ENCODE measurements at places on chromosomes 6 and 20.
A peak's percentile ranks its signal among the peaks of the same experiment; 100 is the strongest.

DNA sequence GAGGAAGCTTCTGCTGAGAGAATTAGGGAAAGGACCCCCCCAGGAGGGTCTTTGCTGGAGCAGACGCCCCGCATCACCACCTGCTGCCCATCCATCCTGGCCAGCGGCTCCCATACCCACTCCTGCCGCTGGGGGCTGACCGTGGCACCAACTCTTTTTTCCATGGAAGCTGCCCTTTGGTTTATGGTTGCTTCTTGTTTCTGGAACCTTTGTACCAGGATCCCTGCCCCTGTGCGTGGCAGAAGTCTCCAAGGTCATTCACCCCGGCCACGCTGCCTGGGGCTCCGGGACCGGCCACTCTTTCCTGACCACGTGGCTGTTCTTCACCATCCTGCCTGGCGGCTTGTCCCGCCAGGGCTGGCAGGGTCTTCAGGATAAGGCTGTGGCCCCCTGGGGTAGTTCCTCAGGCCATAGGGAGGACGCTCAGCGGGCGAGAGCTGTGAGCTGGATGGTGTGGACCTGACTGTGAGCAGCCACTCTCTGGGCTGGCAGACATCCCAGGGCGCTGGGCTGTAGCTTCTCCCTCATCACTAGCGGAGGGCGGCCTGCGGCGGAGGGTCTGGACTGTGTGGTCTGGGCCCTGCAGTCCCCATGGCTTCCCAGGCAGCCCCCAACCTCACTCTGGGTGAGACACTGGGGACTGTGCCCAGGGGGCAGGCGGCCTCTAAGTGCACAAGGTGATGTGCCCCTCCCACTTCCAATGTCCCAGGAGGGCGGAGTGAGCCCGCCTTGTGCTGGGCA lies 22.8 kb upstream of the RBBP8NL start:
- no peak for DNase-seq

DNA sequence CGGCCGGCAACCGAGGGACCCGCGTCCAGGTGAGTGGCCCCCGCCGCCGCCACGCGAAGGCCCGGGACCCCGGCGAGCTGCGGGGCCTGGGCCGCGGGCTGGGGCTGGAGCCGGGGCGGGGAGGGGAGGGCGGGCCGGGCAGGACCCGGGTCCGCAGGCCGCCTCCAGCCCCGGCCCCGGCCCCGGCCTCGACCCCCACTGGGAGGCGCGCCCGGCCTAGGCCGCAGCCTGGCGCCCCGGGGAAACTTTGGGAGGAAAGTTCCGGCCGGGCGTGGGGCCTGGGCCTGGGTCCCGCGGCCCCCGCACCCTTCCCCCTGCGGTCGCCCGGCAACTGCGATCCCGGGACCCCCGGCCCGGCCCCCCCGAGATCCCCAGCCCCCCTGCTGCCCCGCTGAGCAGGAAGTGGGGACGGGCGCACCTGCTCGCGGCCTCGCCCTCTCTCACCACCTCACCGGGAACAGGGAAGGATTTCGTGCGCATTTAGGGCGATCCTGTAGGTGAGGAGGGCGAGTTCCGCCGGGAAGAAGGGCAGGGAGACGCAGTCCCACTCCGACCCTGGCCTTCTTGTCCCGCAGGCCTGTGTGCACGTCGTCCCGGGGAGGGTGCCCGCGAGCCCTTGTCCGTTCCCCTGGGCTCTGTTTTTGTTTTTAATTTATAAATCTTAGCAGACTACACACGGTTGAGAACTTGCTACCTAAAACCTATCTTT lies 402 bp downstream of the OSBPL2 start:
- no peak for DNase-seq

- no peak for DNase-seq
Measured at GRCh38 chr20:21089391-21089790, 16.8 kb downstream of the LINC00237 start.

GRCh38 chr6:131290955-131291354 lies 155.7 kb downstream of the AKAP7 start:
- no peak for DNase-seq

- no peak for DNase-seq
Measured at GRCh38 chr6:19391926-19392325, 445.2 kb upstream of the ID4 start.

GRCh38 chr6:157219201-157220200 lies 103.8 kb downstream of the TMEM242 start:
- DNase-seq, result no peak

DNA sequence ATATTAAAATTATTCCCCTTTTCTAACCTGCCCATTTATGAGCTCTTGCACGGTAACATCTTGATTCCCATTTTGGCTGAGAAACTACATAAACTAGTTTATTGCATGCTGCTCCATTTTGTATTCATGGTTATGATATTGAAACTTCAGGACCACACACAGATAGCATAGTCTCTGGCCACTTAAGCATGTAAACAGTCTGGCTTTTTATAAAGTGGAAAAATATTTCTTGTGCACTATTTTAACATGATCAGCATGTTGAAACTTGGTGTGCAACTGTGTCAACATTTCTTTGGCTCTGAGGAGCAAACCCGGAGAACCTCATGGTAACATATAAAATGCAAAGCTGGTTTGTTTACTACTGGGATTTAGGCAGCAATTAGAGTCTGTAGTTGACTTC lies 70.7 kb downstream of the SLX4IP start:
- no peak for DNase-seq

GRCh38 chr20:10673176-10673841 lies 490 bp downstream of the JAG1 start:
- no peak for DNase-seq

- no peak for DNase-seq
Measured at GRCh38 chr20:42441864-42442331, 747.8 kb downstream of the PTPRT start.

DNA sequence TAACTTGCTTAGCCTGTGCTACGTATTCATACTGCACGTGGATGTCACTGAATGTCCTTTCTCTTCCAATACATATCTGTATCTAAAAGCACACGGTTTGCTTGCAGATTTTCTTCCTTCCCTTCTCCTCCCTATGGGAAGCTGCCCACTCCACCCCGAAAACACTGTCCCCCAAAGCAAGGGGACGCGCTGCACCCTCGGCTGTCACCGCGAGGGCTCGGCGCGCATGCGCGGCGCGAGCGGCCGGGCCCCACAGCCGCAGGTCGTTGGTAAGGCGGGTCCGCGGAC lies 659 bp downstream of the TMX4 start:
- DNase-seq, result peak; percentile 51

GRCh38 chr6:108799354-108799717 lies 48.9 kb upstream of the ARMC2 start:
- DNase-seq, result no peak

DNA sequence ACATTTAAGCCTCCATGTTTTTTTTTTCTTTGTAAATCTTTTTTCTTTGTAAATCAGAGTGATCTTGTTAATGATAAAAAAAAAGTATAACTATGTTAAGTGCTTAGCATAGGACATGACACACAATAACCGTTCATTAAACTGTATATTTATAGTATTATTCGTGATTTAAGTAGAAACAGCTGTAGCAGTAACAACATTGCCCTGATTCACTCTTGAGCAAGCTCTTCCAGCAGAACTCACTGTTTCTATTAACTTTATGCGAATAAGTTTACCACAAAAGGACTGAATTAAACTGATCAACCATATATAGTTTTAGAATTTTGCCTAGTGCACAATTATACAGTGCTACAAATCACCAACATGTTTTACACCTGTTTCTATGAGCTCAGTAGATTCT lies 1338.0 kb upstream of the EYS start:
- no peak for DNase-seq

GRCh38 chr6:24397631-24398030 lies 5.1 kb upstream of the MRS2 start:
- no peak for DNase-seq

- DNase-seq, result no peak
Measured at GRCh38 chr6:151436300-151436699, 15.6 kb downstream of the RMND1 start.

Data from activated CD4-positive, alpha-beta T cell treated with anti-CD3 and anti-CD28 coated beads for 1 hour (primary cell).